ENCODE measurements at places on chromosomes 5 and 9.

DNA sequence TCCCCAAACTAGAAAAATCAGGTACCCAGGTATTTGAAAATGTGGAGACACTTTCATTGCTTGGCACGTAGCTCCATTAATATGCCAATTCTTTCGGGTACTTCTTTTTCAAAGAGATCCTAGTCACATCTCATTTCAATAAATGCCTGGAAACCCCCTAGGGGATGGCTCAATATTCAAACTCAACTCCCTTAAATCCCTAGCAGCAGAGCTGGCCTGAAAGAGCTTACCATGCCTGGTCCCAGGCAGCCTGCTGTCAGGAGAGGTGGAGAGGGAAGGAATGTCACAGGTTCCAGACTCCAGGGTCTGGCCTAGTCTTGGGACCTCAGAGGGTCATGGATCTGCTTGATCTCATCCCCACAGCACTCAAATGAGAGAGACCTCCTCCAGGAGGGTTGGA, 187.1 kb downstream of the SPOCK1 start:
- DNase-seq = no peak

GRCh38 chr9:37870799-37871176, 33.1 kb downstream of the SLC25A51 start:
- no peak for DNase-seq

DNA sequence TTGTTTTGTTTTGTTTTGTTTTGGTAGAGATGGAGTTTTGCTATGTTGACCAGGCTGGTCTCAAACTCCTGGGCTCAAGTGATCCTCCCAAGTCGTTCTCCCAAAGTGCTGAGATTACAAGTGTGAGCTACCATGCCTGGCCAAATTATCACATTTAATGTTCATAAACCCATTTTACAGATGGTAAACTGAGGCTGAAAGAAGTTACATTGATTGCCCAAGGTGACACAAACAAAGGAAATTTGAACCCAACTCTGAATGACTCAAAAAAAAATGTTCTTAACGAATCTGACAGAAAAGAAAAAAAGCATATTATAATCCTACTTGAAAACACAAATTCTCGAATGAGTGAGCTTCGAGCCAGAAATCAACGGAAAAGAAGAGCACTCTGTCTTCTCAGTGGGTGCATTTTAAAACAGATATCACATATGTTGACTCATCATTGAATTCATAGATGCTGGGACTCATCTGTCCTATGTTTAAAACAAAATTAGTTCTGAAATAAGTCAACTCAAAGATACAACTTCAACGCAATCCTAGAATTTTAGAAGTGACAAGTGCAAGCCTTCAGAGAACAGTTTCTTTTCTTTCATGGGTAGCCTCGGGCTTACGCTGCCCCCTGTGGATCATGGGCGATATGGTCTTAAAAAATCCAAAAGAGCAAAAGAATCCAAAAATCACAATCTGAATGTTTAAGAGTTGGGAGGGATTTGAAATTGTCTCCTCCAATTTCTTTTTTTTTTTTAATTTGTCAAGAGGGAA, 28.4 kb downstream of the TIMD4 start:
- no peak for DNase-seq

DNA sequence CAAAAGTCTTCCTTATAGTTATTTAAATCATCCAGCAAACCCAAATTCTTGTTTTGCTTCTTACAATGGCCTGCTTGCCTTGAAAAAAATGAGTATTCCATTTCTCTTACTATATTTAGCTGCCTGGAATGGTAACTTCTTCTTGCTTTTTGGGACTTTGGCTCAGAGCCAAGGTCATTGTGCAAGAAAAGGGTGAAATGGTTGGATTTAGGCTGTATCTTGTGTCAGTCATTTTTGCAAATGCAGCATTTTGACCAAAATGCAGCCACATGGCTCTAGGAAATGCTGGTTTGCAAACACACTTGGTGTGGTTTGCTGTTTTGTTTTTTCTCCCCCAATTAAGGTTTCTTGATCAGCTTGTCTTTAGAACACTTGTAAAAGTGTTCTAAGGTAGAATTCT, 133.3 kb upstream of the ELL2 start:
- no peak for DNase-seq

DNA sequence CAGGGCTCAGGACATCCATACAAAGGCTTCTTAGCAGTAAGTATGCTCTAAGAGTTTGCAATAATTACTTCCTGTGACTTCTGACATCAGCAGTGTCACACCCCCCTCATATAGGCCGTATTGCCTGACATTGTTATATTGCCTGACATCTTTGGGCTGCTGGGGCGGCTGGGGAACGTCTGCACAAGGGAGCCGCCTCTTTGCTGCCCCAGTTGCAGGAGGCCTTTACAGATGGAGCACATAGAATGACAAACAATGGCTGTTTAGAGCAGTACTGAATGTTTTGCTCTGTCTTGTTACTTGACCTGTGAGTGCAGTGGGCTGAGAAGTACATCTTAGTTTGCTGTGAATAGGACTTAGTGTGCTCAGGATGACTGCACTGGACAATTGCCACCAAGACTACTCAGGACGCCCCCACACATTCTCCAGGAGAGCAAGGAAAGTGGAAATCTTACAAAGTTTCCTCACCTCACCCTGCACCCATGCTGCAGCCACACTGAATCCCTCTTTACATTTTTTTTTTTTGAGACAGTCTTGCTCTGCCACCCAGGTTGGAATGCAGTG, 65.4 kb upstream of the SPOCK1 start:
- DNase-seq = no peak

DNA sequence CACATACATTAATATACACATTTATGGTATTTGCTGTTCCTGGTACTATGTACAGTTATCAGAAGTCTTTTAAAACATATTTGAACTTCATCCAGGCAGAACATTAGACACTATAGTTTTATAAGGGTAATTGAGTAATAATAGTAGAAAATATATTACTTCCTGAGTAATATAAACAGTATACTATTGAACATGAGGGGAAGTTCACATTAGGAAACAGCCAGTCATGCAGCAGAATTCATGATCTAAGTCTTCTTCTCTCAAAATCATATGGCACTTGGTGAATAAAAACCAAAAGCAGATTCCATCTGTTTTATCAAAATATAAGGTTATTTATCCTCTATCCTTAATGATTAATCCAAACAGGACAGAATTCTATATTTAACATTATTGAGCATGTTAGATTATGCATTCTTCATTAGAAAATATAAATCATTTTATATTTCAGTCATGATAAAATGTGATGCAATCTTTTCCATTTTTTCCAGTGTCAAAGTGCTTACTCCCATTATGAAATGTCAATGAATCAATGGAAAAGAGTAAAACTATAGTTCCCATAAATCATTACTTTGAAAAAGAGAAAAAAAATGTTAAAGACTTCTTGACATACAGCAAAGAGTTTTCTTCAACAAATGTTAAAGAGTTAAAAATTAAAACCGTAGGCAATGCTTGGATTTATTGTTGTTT, 584.3 kb upstream of the TUSC1 start:
- peak; percentile 15 for DNase-seq

DNA sequence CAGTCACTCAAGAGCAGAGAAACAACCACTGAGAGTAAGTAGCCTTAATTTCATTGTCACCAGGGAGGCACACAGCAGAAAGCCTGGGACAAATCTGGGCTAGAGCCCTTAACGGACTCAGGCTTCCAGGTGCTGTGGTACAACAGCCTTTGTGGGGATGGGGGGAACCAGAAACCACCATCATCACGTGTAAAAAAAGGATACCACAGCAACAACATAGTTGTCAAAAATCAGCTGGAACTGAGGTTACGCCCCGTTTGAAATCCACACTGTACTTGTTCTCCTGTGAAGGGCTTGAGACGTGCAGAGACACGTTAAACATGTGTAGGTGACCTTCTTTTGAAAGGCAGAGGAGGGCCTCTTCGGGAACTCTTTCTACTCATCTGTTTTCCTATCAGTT, 16.6 kb upstream of the PLPP1 start:
- DNase-seq = no peak

GRCh38 chr5:72463449-72464052, 43.7 kb downstream of the ZNF366 start:
- DNase-seq = no peak

DNA sequence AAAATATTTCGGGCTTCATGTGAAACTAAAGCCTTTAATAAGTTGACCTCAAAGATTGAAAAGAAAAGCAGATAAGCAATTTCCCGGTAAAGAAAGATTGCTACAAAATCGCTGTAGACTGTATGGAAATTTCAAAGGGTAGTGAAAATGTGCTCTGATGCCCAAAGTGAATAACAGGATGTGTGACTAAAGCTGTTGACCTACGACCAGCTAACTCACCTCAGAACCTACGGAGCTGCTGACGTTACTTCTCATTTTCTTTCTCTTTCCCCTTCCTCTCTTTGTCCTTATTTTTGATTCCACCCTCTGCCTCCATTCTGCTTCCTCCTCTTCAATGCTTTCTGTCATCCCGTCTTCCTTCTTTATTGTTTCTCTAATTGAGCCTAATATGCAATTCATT, 103.2 kb downstream of the PDE4D start:
- DNase-seq = no peak

- no peak for DNase-seq
Observed at GRCh38 chr5:13624283-13625074, 320.0 kb downstream of the DNAH5 start.

DNA sequence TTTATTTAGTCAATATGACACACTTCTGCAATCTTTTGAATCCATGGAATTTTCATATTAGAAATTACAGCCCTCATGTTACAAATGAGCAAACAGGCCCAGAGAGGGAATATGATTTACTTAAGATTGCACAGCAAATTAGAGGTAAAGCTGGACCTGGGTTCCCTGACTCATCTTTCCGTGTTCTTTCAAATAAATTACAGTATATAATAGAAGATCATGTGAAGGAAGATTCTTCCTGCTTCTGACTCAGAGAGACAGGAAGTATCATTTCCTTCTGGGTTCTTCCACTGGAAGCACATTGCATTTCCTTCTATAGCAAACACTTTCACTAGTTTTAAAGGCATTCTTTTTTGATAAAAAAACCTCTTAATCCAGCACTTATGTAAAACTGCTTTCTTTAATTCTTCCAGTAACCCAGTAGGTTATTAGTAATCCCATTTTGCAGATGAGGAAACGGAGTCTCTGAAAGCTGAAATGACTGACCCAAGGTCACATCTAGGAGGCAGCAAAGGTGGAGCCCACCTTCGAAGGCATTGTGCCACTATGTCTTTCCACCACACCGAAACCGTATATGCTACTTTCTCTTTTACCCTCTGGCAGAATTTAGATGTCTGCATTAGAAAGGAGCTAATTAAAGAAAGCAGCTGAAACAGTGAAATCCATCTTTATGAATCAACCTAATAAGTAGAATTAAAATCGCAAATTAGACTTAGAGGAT, 566.7 kb upstream of the KLF4 start:
- peak; percentile 62 for DNase-seq

DNA sequence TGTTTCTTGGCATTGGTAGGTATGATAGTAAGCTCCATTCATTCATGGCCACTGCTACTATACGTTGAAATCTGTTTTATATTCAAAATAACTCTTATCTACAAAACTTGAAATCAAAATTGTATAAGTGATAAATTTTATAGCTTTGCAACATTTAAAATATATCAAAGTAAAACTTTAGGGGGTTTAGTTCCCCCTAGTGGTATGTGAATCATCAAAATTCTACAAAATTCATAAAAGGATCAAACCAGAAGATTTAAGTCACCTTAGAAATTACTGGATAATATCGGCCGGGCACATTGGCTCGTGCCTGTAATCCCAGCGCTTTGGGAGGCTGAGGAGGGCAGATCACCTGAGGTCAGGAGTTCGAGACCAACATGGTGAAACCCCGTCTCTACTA, 243.0 kb upstream of the CDH18 start:
- DNase-seq = no peak

- no peak for DNase-seq
Observed at GRCh38 chr5:142301540-142301939, 23.3 kb downstream of the SPRY4 start.

DNA sequence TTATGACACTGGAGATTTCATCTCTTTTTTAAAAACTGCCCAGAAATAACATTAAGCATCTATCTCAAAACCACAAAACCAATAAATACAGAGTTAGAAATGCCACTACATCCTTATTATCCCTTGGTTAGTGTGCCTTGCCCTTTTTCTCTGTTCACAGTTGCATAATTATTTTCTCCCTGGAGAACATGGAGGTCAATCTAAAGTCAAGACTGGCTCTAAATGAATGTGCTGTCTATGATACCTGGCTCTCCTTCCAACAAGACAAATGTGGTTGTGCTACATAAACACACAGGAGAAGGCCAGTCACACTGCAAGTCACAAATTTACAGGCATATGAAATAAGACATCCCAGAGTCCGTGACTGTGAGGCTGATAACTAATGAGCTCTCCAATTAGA, 2.8 kb downstream of the FBN2 start:
- DNase-seq = no peak

DNA sequence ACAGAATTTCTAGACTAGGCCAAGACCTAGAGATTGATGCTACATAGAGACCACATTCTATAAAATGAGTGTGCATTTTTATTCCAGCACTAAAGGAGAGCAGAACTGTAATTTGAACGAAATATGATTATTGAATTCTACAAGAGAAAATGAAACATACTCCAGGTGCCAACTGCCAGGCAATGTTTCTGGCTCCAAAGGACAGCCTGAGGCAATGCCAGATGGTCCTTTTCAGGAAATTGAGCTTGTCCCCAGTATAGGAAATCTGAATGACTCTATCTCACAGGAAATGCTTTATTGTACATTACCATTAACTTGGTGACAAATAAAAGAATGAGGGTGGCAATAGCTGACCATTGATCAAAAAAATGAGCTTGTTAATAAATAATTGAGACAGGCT, 28.8 kb upstream of the RASGRF2 start:
- DNase-seq = no peak

GRCh38 chr9:128902351-128903078, 18.3 kb upstream of the PHYHD1 start:
- no peak for DNase-seq

DNA sequence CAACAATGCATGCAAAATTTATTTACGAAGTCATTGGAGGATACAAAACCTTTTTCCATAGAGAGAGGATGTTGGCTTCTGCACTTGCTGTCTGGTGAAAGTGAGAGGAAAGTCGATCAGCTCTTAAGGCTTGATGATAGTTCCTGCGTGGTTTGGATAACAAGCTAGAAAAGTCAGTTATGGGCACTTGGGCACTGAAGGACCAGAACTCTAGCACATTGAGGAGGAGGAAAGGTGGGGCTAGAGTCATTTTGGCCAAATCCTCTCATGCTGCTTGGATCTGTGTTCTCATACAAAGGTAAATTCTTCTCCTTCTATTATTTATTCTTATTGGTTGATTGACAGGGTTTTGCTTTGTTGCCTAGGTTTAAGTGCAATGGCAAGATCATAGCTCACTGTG, 245.9 kb upstream of the ADAMTSL1 start:
- no peak for DNase-seq

GRCh38 chr5:90932052-90932699, 373.6 kb downstream of the ADGRV1 start:
- peak; percentile 57 for DNase-seq

GRCh38 chr5:92775711-92776615, 805.1 kb downstream of the NR2F1-AS1 start:
- DNase-seq = peak; percentile 57

- no peak for DNase-seq
Observed at GRCh38 chr5:87020099-87020934, 247.4 kb upstream of the RASA1 start.

GRCh38 chr5:81182396-81183390, 50.4 kb upstream of the CKMT2 start:
- DNase-seq = no peak

GRCh38 chr5:67363180-67363709, 166.6 kb upstream of the CD180 start:
- DNase-seq = peak; percentile 41

GRCh38 chr9:131404581-131404980, 10.7 kb downstream of the PRRC2B start:
- DNase-seq = peak; percentile 91

Measured in amniotic epithelial cell (primary cell).